ENCODE measurements at places on chromosomes 1 and 21. TPM values are rescaled to one million over a fixed set of nuclear protein-coding genes. Genes with fewer than 3 reads are reported as not detected.

- no peaks in the 10 kb centered on the region for H3K36me3 ChIP-seq
- no peaks in the 10 kb centered on the region for H3K4me1 ChIP-seq
- no peaks in the 10 kb centered on the region for H3K27me3 ChIP-seq
- H3K4me3 ChIP-seq = no peak overlapping the region
Measured at GRCh38 chr21:35291034-35291433, 241.9 kb upstream of the RUNX1 start.

GRCh38 chr1:84957966-84958365 is 38.9 kb downstream of the MCOLN2 start:
- no peak for DNase-seq
- no peaks in the 10 kb centered on the region for H3K27me3 ChIP-seq
- no peaks in the 10 kb centered on the region for H3K36me3 ChIP-seq
- H3K4me1 ChIP-seq = no peaks in the 10 kb centered on the region

PPIAL4G gene
- not detected for total RNA-seq

HCRTR1 gene
- total RNA-seq = not detected

SV2A gene
- total RNA-seq = 0.84 TPM

NMNAT2 gene
- not detected for total RNA-seq

CFAP74 gene
- total RNA-seq = 0.27 TPM

Data from HepG2 (cell line).